Left cardiac atrium (tissue), 4 donors: ENCODE measurements at places on chromosomes 7 and 10. TPM values are rescaled to one million over a fixed set of nuclear protein-coding genes. Genes with fewer than 3 reads are reported as not detected.

Gene TMEM184A
- total RNA-seq = 0.31 TPM

Gene CALML3
- not detected for total RNA-seq

Gene MBL2
- total RNA-seq = not detected

Gene CCL24
- total RNA-seq = 0.56 TPM

Gene PLPP4
- not detected for total RNA-seq

Gene EPHA1
- total RNA-seq = 0.16 TPM

Gene CLCN1
- not detected for total RNA-seq

Gene CABCOCO1
- not detected for total RNA-seq

Gene ASB10
- total RNA-seq = 8.2 TPM

Gene SKIDA1
- total RNA-seq = 1.9 TPM

DNA sequence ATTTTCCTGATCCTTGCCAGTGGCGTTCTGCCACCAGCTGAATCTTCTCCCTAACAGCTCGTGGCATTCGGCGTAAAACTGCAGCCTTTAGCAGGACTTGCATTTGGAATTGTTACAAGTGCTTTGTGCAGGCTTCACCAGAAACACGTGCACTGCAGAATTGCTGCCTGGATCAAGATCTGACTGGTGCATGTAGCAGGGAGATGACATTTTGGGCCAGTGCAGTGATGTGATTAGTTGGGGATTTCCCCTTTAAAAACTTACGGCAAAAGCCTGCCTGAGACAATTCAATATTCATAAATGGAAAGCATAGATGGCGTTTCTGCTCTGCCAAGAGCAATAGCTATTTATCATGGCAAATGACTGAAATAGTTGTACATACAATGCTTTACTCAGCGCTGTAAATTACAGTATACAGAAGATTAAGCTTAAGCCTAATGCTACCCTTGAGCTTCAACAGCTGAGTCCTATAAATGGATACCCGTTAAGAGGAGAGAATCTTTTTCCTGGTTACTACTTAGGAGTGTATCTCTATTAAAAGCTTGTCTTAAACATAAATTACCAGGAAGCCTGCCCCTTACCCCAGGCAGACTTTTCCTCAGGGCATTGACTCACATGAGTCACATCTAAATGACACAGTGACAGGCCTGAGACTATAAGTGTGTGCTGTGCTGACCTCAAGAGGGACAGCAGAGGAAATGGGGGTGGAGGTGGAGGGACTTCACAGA, 106.3 kb downstream of the ATXN7L1 start:
- DNase-seq = no peak

DNA sequence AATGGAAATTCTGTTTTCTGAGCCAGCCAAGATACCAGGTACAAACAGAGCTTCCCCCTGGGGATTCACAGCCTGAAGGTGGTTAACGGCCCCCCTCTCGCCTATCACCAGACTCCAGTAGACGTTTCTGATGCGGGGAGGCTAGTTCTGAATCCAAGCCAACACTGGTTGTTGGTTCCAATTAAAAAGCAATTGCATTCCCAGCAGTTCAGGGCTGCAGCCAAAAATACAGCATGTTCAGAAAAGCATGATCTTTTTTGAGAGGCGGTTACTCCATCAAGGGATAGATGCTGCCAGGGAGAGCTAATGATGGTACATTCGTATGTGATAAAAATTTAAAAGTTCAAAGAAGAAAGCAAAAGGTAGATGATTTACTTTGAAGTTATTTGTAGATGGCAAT, 481.0 kb downstream of the GALNT17 start:
- no peak for DNase-seq

- DNase-seq = no peak
These were observed 144.5 kb upstream of the BMPER start for GRCh38 chr7:33760834-33761233.

DNA sequence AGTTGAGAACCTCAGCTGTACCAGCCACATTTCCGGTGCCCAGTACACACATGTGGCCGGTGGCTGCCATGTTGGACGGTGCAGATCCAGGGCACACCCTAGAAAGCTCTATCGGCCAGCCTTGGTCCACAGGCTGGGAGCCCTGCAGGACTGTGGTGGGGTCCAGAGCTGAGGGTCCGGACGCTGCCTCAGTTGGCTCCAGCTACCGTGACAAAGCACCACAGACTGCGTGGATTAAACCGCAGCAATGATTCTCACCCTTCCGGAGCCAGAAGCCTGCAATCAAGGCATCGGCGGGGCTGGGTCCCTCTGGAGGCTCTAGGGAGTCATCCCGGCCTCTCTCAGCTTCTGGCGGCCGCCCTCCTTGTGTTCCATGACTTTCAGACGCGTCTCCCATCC, 50.1 kb downstream of the PDGFA start:
- DNase-seq = peak; percentile 15

DNA sequence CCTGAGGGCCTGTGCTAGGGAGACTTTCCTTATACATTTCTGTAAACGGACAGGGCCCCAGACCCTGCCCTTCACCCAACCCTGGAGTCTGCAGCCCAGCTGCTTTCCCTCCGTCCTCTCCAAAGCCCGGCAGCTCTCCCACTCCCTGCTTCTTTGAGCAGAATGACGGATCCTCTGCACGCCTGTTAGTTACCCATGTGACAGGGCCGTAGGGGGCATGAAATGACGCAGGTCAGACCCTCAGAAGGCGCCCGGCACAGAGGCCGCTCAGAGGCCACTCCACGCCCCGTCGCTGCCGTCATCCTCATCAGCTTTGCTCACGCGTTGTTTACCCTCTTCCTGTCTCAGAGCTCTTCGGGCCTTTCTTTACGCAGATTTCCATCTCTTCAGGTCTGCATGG, 60.2 kb upstream of the MKRN1 start:
- DNase-seq = no peak

DNA sequence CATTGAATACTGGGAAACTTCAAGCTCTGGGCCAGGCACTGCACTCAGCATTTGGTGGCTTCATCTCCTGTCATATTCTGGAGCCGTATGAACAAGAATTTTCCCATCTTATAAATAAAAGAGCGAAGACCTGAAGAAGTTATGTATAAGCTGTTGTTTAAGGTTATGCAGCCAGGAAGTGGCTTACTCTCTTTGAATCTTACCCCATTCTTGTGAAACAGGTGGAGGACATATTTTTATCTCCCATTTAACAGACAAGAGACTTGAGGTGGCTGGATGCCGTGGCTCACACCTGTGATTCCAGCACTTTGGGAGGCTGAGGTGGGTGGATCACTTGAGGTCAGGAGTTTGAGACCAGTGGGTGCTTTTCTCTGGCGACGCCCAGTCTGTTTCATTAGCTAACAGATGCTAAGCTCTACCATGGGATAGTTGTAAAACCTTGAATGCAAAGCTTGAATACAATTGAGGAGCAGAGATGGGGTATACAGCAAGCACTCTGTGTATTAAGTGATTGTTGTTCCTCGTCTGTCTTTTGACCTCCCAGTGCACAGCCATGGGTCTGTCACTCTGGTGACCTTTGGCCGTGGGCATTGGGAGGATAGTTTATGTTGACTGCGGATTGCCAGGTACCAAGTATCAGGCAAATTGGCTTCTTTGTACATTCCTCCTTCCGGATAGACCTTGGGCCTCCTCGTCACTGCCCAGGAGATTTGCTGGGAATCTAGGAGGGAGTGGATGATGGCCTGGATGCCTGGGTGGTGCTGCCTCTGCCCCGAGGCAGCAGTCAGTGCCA, 85.8 kb downstream of the GRK5 start:
- no peak for DNase-seq

DNA sequence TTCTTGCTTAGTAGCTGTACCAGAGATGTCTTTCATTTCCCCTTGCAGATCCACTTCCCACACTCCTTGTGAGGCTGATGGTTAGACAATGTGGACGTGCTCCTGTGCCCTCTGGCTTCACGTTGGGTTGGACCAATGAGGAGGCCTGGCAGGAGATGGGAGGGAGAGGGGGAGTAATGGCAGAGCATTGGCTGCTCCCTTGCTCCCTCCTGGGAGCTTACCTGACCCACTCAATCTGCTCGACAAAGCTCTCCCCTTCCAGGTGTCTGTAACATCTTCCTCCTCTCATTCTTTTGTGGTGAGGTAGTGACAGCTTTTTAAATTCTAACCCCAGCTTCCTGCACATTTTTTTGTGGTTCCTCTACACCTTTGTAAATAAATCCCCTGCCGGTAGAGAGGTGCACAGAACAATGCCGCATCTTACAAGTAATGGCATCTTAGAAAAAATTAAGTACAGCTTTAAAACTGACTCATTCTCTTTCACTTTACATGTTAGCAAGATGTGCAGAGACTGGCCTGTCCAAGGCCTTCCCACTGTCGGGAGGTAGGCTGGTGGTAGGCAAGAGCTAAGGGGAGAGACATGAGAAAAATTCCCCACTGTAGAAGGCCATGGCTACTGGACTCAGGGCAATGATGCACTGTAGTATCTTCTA, 134.3 kb downstream of the HTR7 start:
- no peak for DNase-seq

DNA sequence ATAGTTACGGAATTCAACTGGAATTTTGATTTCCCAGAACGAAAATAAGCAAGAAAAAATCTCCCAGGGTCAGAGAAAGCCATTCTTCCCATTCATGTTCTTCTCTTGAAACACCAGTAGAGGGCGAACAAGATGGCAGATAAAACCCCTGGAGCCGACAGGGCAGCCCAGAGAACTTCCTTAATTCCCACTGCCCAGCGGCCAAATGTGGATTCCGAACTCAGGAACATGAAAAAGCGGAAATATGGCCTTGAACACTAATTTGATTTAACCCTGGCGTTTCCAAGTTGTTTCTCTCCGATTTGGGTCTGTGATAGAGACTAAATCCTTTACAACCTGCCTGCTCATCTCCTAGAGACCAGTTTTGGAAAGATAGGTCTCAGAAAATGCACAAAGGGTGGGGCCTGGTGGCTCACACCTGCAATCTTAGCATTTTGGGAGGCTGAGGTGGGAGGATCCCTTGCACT, 100.7 kb upstream of the WAC start:
- DNase-seq = peak; percentile 62

DNA sequence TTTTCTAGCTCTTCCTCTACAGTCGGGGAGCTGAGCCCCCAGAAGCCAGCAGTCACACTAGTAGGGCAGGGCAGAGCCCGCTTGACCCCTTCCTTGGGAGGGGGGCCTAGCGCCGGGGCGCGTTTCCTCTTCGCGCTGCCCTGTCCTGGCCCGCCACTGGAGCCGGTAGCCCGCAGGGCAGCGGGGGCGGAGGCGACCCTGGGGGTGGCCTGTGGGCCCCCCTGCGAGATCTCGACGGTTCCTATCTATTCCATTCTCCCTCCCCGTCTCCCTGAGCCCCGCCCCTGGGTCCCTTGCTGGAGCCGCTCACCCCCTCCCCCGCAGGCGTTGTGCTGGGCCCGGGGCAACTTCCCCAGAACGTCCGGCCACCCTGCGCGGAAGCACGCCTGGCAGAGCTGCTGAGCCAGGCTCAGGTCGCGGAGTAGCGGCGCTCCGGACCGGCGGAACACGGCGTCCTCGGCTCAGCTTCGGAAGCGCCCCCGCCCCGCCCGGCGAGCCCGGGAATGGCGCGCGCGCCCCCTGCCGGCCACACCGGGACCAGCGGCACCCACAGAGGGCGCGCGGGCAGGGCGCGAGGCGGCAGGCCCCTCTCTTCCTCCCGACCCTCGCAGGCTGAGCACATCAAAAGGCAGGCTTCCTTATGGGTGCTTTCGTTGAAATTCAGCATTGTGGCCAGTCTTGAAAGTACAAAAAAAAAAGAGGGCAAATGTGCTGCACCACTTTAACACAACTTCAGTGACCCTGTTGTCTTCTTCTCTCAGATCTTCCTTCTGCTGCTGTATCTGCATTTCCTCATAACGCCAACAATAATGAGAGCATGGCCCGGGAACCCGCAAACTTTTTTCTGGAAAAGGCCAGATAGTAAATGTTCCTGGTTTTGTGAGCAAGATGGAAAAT, 327.6 kb downstream of the TNS3 start:
- DNase-seq = peak; percentile 89

GRCh38 chr10:115831016-115831415, 442.0 kb downstream of the GFRA1 start:
- DNase-seq = no peak
